Urinary bladder (tissue), 4 donors: ENCODE measurements at places on chromosomes 11 and 22.

GRCh38 chr11:44764583-44764982 lies 37.8 kb downstream of the TSPAN18 start:
- no peak for DNase-seq

GRCh38 chr11:2847561-2847960 lies 38.0 kb downstream of the CDKN1C start:
- no peak for DNase-seq

DNA sequence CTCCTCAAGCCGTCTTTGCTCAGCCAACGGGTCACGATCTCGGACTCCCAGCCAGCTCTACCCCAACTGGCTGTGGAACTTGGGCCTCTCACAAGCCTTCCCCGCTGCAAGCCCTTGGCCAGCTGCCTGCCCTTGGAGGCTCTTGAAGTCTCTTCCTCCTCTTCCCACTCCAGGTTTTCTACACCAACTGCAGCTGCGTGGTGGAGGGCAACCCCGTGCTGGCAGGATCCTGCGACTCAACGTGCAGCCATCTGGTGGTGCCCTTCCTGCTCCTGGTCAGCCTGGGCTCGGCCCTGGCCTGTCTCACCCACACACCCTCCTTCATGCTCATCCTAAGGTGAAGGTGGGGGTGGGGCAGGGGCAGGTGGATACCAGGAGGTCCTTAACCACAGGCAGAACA lies 40.5 kb upstream of the TPBGL start:
- DNase-seq, result no peak

DNA sequence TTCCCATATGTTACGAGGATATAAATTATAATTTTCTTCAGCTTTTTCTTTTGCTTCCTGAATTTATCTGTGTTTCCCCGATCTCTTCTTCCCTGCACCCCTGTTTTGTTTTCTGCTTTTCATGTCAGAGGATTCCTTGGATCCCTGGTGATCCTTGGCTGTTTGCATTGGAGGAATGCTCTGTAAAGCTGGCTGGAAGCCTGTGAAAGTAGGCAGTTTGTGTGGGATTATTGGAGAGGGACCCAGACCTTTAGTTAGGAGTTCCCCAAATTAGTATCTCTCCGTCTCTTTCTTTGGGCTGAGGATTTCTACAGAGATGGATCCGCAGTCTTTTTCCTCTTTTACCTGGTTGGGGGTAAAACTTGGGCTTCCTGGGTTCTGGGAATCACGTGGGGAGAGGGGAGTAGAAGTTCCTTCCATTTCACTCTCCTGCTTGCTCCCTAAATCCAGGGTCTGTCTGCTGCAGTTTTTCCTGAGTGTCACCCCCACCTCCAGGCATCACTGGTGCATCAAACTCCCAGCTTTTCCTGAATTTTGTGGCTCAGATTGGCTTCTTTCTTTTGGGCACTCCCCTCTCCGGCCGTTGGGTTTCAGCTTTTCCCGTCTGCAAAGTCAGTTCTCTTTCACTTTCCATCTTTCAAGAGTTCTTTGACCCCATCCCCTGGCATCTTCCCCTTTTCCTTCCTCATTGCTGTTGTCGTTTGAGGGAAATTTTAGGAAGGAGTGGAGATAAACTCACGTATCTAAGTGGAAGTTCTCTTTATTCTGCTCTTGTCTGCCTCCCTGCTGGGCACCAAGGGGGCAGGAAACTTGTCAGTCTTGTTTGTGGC lies 79.1 kb upstream of the ALX4 start:
- no peak for DNase-seq

GRCh38 chr11:107043242-107044006 lies 25.1 kb upstream of the GUCY1A2 start:
- no peak for DNase-seq

DNA sequence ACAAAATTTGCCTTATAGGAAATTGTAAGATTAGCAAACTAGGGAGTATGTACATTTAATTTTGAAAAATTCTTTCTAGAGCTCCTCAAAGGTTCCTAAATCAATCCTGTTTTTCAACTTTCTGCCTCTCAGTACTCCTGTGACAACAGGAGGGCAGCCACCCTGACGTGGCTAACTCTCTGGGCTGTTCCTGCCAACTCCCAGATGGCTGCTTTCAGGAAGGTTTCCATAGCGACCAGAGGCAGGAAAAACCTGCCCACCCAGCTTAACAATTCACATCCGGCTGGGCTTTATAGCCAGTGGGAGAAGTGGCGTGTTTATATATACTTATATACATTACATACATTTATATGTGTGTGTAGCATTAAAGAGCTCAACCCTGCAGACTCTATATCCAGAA lies 26.5 kb downstream of the SGSM3 start:
- DNase-seq, result peak; percentile 78

DNA sequence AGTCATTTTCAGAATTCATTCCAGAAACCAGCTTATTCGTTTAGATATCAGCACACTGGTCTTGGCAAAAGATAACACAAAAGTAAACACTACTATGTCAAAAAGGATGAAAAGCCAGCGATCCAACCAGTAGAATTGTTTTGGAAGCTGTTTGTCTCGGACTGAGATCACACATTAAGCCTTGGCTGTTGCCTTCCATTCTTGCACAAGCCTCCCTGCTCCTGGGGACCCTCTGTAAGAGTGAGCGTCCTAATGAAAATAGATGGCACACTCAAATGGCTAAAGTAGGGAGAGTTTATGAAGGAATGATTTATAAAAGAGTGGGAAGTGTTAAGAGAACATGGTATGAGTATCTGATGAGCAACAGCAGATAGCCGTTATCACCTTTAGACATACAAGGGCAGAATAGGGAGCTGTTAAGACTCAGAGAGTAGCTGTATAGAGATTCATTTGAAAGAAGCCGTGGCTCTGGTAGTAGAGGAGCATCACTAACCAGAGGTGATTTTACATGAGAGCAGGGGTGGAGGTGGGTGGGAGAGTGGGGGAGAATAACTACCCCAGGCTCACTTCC lies 25.2 kb downstream of the PDE3B start:
- no peak for DNase-seq

- DNase-seq, result no peak
Measured at GRCh38 chr22:25347752-25348102, 128.3 kb downstream of the CRYBB2 start.

GRCh38 chr22:43820651-43821305 lies 8.7 kb upstream of the EFCAB6 start:
- no peak for DNase-seq

DNA sequence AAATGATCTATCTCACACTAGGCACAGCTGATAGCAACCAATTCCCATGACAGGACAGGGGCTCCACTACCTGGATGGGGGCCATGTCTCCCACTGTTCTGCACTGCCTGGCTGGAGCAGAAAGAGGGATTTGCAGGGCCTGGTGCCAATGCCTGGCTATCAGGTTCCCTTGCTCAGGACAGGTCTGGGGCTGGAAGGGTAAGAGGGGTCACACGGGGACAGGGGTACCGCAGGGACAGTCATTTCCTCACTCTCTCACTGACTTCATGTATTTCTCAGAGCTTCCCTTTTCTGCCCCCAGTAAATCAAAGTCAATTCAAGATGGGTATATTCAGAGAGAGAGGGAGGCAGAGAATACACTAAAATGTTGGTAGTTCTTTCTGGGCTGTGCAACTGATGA lies 119.1 kb upstream of the CSNK2A3 start:
- DNase-seq, result no peak

- no peak for DNase-seq
Measured at GRCh38 chr22:32823024-32823730, 21.7 kb downstream of the TIMP3 start.

DNA sequence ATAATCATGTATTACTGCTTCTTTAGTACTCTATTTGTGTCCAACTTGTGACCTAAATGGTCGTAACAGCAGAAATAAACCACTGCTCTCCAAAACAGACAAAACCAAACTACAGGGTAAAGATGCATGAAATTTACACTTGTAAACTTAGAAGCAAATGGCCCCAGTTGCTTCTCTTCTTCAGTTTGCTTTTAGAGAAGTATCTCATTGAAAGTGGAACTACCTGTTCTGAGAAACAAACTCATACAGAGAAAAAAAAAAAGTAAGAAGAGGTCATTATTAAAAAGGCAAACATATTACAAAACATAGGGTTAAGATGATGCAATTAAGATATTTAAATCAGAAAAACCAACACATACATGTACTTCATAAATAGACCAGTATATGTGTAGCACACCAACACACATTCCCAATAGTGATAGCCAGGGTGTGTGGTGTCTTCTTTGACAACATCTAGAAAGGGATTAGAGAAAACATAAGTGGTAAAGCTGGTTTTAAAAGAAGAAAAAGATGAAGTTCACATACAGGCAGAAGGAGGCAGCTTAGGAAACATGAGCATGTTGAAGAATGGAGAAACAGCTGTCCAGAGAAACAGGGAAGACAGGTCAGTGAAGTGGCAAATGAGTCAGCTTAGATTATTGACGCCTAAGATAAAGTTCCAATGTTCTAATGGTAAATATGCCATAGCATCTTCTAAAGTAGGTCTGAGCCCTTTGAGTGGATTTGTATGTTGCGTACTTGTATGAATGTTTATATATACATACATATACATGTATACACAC lies 844.7 kb upstream of the CCDC90B start:
- no peak for DNase-seq

DNA sequence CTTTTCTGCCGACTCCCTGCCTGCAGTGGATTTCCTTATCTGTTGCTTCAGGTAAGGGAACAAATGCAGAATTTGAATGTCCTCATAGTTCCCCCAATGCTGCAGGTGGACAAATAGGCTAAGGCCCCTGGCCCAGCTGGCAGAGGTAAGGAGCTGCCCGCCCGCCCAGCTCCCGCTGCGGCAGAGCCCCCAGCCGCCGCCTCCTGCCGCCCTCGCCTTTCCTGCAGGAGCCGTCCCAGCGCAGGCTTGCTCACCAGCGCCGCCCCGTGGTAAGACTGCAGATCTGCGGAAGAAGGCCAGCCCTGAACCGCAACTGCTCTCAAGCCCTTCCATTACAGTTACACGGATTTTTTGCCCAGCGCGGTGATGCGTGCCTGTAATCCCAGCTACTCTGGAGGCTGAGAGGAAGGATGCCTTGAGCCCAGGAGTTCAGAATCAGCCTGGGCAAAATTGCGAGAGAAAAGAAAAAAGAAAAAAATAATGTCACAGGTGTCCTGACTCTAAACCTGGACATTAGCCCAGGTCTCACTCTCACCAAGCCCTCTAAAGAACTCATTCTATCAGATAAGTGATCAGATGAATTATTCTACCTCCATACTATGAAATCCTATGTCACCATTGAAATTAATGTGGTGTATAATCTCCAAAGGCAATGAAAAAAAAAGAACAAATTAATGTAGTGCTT lies 51.2 kb upstream of the EMID1 start:
- DNase-seq, result no peak

DNA sequence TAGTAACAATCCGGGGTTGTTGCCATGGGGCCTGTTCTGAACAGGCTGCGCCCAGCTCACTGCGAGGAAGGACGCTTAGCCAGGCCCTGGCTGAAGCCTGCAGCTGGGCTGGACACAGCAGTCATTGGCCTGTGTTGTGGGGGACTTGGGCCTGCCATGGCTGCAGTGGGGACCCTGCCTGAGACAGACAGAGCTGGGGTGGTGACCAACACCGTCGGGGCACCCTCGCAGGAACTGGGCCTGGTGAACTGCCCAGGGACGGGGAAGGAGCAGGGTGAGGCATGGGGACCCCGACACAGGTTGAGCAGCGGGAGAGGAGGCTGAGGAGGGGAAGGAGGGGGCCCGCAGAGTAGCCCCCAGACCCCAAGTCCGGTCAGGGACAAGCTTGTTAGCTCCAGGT lies 8.9 kb downstream of the PHLDA2 start:
- no peak for DNase-seq

DNA sequence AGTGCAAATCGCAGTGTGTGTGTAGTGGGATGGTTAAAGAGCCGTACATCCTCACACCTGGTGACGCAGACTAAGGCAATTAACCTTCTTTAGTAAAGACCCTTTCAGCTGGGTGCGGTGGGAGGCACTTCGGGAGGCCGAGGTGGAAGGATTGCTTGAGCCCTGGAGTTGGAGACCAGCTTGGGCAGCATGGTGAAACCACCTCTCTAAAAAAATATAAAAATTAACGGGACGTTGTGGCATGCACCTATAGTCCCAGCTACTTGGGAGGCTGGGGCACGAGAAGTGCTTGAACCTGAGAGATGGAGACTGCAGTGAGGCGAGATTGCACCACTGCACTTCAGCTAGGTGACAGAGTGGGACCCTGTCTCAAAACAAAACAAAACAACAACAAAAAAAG lies 31.5 kb downstream of the ZBTB16 start:
- DNase-seq, result no peak

DNA sequence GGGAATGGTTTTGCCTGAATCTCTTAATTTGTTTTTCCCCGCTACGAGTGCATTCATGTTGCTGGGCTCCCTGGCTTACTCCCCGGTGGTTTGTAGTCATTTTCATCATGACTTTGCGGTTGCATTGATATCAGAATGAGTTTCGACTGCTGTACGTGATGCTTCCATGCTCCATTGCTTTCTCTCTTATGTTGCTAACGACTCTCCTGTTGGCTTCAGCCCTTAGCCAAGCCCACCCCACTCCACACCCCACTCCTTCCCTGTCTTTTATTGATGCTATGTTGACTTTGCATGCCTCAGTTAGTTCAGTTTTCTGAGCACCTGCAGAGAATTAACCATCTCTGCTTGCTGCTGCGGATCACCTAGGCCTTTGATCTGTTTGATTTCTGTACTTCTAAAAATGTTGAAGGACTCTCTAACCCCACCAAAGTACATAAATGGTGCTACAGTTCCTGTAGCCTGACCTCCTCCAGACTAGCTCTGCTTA lies 65.3 kb downstream of the ARFGAP2 start:
- no peak for DNase-seq

DNA sequence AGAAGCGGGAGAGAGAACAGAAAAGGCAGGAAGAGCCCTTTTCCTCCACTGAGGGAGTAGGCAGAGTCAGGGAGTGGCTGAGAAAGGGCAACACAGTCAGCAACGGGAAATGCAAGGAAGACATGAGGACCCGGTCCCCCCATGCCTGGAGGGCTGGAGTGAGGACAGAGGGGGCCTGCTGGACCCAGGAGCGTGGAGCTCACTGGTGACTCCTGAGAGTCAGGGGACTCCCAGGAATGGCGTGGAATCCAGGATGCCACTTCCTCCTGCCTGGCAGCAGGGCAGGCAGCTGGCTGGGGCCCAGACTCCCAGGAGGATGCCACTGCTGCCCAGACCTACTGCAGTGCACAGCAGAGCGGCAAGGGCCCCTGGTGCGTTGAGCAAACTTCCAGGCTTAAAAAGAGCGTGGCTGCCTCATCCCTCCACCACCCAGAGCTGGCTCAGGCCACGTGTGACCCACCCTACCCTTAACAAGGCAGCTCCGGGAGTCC lies 11.3 kb downstream of the C11orf21 start:
- DNase-seq, result no peak

DNA sequence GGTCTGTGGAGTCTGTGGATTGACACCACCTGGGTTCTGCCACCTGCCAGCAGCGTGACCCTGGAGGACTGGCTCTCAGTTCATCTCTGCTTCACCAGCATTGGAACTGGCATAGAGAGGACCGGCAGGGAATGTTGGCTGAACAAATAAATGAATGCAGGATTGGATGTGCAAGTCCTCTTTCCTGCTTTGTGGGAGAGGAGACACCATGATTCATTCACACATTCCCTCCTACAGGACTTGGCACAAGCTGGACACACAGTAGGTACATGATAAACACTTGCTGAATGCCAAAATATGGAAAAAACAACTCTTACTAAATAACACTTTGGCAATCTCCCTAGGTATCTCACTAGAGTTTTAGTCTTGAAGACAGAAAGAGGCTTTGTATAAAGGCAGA lies 116.6 kb upstream of the NARS2 start:
- no peak for DNase-seq

GRCh38 chr11:131154351-131154750 lies 216.1 kb upstream of the NTM start:
- no peak for DNase-seq
